ENCODE measurements at places on chromosomes 11 and 22. TPM values are rescaled to one million over a fixed set of nuclear protein-coding genes. Genes with fewer than 3 reads are reported as not detected.
A peak's percentile ranks its signal among the peaks of the same experiment; 100 is the strongest.

- DNase-seq = no peak
These were observed 11.1 kb downstream of the FOLR3 start for GRCh38 chr11:72146625-72147024.

DNA sequence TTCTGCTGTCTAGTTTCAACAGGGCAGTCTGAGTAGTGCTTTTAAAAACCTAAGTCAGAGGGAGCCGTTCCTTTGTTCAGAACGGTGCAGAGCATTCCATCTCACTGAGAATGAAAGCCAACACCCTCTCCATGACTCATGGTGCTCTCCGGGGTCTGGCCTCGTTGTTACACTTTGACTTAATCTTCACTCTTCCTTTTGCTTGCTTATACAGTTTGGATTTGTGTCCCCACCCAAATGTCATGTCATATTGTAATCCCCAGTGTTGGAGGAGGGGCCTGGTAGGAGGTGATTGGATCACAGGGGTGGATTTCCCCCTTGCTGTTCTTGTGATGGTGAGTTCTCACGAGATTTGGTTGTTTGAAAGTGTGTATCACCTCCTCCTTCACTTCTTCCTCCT is 292.2 kb downstream of the ST3GAL4 start:
- DNase-seq = no peak

- no peak for DNase-seq
These were observed 69.3 kb upstream of the TNRC6B start for GRCh38 chr22:40108396-40108795.

GRCh38 chr22:29531419-29531818 is 22.1 kb downstream of the THOC5 start:
- no peak for DNase-seq

GRCh38 chr11:124717786-124718651 is 21.7 kb upstream of the NRGN start:
- DNase-seq = peak; percentile 32

DNA sequence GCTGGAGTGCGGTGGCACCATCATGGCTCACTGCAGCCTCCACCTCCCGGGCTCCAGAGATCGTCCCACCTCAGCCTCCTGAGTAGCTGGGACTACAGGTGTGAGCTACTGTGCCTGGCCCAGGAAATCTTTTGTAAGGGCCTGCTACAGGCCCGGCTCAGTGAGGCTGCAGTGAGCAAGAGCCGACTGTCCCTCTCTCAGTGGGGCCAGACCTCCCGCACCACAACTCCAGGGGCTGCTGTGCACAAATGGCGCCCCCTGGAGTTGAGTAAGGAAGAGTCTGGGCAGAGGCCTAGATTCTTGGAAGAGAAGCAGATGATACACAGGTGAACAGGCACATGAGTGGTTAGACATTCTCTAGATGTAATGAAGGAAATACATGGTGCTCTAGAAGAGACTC is 7.0 kb downstream of the SERHL2 start:
- DNase-seq = no peak

- DNase-seq = no peak
These were observed 25.1 kb downstream of the ADM start for GRCh38 chr11:10329935-10330334.

DNA sequence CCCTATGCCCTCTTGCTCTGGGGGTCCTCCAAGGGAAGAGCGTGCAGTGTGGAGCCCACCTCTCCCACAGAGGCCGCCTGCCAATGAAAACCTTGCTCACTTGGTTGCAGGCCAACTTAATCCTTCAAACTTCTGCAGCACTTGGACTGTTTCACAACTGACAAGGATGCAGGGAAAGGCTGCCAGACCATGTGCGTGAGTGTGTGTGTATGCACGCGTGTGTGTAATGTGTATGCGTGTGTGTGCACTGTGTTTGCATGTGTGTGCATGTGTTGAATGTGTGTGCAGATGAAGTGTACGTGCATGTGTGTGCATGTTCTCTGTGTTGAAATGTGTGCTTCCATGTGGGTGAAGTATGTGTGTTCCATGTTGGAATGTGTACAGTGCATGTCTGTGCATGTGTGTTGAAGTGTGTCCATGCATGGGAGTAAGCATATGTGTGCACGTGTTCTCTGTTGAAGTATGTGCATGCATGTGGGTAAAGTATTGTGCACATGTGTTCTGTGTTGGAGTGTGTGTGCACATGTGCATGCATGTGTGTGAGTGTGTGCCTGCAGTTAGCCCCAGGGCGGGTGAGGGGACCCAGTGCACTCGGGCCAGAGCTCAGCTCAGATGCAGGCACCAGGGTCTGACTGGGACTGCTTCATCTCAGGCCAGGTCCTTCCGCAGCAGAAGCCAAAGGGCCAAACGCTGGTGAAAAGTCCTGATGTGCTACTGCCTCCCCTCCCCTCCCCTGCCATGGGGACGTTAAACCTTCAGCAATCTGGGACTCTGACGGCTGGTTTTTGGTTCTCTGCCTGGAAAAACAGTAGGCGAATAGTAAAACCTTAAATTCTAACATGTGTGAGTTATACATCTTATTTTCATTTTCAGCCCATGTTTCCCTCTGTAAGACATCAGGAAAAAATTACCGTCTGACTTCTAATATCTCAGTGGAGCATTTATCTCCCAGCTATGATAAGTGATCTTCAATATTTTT is 72.0 kb downstream of the FLI1 start:
- DNase-seq = no peak

DNA sequence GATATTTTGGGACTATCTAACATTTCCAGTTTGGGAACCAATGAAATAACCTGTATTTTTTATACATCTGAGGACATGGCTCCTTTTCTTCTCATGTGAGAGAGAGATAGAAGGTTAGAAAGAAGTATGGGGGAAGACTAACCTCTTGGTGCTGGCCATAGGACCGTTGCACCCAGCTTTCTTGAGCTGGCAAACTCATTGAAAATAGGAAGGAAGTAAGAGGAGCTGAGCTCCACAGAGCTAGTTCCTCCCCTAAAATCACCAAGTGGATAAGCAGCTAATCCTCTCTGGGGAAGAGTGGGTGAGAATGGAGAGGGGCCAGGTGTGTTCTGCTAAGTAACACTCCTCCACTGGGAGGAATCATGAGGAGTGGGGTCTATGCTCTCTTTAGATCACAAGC is 387.4 kb upstream of the CADM1 start:
- no peak for DNase-seq

GRCh38 chr11:57499413-57499982 is 16.0 kb downstream of the SLC43A1 start:
- peak; percentile 97 for DNase-seq

DNA sequence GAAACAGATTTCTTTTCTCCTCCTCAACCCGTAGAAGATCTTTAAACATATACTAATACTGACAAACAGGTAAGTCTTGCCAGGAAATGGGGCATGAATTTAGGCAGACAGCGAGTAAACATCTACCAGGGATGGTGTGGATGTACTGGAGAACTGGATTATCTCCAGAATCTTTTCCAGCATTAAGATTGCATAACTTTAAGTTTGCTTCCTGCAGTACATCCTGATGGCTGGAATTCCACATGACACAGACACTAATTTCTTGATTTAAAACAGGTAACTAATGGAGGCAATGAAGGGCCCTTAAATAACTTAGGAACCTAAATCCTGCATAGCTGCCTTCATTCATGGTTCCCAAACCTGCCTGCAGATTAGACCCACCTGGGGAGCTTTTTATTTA is 40.7 kb downstream of the JHY start:
- DNase-seq = no peak

GRCh38 chr22:39526736-39527171 is 5.8 kb downstream of the RPS19BP1 start:
- DNase-seq = no peak

- DNase-seq = no peak
These were observed 70.5 kb upstream of the SESN3 start for GRCh38 chr11:95301474-95301873.

- no peak for DNase-seq
These were observed 53.7 kb downstream of the TBC1D22A start for GRCh38 chr22:46815896-46816731.

The SYT12 gene
- total RNA-seq = 0.78 TPM

The KCNQ1OT1 gene
- 0.36 TPM for total RNA-seq

The PRRG4 gene
- total RNA-seq = 0.08 TPM

The APOA5 gene
- total RNA-seq = not detected

The TRPM5 gene
- total RNA-seq = not detected

Data from heart right ventricle (tissue), 16 donors.